ENCODE measurements at places on chromosomes 7 and 10. TPM values are rescaled to one million over a fixed set of nuclear protein-coding genes. Genes with fewer than 3 reads are reported as not detected.
A peak's percentile ranks its signal among the peaks of the same experiment; 100 is the strongest.

- DNase-seq = no peak
These were observed 57.6 kb downstream of the VCL start for GRCh38 chr10:74055383-74056049.

DNA sequence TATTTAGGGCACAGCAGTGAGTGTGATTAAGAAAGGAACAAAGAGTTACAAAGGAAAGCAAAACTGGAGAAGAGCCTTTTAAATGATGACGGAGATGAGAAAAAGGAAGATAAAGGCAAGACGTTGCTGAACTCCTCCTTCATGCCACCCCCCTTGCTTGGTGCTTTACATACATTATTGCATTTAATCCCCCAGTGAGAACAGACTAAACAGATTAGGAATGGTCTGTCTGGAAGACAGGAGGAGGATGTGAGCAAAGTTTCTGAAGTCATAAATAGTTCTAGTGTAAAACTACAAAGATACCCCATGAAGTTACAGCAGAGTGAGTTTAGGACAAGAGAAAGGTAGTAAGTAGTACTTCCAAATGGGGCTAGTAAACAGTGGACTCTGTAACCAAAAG lies 113.5 kb downstream of the PLCE1 start:
- no peak for DNase-seq

DNA sequence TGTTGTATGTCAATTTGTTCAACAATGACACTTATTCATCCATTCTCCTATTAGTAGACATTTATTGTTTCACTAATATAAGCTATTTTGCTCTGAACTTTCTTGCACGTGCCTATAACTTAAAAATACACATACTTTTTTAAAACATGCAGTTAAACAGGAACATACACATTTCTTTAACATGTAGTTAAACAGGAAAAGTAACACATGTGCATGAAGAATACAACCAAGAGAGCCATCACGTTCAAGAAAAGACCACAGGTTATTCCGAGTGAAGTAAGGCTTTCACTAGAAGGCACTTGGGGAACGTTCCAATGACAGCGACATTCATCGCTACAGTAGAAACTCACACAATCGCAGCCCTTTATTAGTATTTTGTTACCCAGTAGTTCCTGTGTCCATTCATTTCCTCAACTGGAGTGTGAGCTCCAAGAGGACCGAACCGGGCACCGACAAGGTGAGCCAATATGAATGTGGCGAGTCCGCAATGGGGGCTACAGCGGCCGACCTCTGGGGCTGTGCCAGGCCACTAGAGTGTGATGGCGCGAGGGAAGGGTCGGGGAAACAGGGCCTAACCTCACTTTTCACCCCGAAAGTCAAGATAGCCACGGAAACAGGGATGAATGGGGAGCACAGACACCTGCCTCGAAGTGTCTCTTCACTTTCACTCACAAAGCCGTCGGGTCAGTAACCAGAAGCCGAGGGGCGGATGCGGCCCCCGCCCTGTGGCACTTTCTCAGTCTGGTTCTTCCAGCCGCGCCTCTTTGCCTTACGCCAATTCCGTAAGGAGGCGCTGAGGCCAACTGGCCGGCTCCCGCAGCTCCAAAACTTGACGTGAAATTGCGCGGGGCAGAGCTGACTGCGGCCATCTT lies 775 bp upstream of the SEPTIN7 start:
- DNase-seq = peak; percentile 89

DNA sequence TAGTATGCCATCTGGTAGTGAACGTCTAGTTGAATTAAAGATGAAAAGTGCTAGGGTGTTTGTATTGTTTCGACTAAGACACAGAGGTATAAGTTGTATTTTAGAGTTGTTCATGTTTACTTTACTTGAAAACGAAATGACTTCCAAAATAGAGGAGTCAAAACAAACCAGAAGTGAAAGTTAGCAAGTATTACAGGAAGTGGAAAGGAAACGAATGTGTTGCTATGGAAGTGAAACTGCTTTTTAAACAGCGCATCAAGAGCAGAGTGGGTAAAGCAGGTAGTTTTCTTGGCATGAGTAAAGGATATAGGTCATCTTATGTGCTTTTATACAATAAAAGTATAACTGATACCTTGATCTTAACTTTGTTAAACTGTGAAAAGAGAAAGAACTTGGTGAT lies 20.0 kb upstream of the GALNTL5 start:
- no peak for DNase-seq

PSD gene
- total RNA-seq = 1.0 TPM

FAM25G gene
- total RNA-seq = not detected

TMEM213 gene
- not detected for total RNA-seq
